GM06990 (cell line): ENCODE measurements at places on chromosomes 7 and 10.

GRCh38 chr10:59905731-59906416 lies 482 bp downstream of the CCDC6 start:
- no peak for DNase-seq

GRCh38 chr7:44283381-44284211 lies 41.8 kb downstream of the CAMK2B start:
- DNase-seq, result no peak

- no peak for DNase-seq
These were observed 126.7 kb downstream of the DPP6 start for GRCh38 chr7:154178895-154179294.

DNA sequence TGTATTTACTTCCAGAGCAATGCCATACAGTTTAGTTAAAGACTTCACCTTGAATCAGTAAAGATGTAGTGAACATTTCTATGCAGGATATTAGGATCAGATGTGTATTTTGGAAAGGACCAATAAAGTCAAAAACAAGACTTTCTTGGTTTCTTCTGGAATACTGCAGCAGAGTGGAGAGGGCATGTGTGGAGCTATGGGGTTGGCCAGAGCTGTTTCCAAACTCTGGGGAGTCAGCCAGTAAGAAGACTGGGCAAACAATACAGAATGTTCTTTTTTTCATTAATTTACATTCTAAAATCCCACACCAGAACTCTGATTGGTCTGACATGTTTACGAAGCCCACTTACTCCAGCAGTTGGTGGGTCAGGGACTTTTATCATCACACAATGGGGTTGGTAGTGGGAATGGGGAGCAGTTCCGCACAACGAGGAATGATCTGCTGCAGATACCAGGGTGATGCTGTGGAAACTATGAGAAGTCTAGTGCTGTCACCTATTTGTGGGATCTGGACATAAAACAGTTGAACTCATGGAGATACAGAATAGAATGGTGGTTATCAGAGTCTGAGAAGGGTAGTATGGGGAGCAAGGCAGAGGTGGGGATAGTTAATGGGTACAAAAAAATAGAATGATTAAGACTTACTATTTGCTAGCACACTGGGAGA lies 267.7 kb downstream of the MALRD1 start:
- DNase-seq, result no peak

- no peak for DNase-seq
These were observed 384.7 kb upstream of the FZD8 start for GRCh38 chr10:36026656-36027390.

DNA sequence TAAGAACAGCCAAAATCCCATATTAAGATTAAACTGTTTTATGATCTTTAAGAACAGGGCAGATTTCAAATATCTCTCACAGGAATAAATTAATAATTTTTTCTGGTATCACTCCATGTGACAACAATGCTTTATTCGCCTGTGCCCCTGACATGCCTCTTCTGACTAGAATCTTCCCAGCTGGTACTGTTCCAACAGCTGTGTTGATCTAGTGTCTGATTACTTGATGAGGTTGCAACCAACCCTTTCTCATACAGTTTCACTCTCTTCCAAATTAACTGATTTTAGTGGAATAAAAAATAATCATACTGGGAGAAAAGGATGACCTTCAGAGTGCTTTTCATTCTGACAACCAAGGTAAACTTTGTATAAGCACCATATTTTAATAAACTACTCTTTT lies 151.9 kb downstream of the CHRM2 start:
- DNase-seq, result no peak

- DNase-seq, result no peak
These were observed 23.2 kb downstream of the NT5C3A start for GRCh38 chr7:33039257-33039902.

DNA sequence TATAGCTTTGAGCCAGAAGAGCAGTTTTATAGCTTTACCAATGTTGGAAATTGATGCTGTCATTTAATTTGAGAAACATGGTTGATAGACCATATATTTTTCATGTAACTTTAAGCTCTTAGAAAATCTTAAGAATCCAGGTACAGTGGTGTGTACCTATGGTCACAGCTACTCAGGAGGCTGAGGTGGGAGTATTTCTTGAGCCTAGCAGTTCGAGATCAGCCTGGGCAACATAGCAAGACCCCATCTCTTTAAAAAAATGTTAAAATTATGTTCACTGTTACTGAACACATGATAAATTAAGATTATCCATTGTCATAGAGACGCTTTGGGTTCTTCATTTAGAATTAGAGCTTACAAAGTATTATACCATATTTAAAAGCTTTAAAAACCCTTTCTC lies 18.2 kb downstream of the REEP3 start:
- DNase-seq, result no peak

GRCh38 chr7:101707587-101707986 lies 78.5 kb upstream of the MYL10 start:
- DNase-seq, result no peak

- no peak for DNase-seq
These were observed 96.2 kb downstream of the GLCCI1 start for GRCh38 chr7:8064828-8065227.

DNA sequence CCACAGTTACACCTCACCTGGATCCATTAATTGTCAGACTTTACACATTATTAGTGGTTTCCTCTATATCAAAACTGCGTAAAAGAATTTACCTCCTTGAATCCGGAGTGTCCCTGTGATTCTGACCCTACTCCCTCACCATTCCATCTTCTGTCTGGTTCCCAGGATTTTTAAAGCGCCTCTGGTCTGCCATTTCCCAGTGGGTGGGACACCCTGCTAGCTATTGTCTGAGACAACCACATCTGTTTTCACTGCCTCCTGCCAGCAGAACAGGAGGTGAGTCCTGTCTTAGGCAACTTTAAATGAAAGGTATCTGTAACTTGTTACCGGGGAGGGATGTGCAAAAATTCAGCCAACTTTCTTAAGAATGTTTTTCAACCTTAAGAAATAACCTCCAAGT lies 2.3 kb downstream of the MACROH2A2 start:
- no peak for DNase-seq

- no peak for DNase-seq
These were observed 1.2 kb downstream of the CFAP69 start for GRCh38 chr7:90246171-90246570.

DNA sequence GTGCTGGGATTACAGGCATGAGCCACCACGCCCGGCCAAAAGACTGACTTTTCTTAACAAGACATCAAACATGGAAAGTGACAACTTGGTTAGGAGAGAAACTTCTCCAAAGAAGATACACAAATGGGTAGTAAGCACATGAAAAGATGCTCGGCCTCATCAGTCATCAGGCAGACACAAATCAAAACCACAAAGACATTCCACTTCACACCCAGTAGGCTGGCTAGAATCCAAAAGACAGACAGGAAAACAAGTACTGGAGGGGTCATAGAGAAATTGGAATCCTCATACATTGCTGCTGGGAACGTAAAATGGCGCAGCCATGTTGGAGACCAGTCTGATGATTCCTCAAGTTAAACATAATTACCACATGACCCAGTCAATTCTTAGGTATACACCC lies 16.4 kb downstream of the SEPHS1 start:
- no peak for DNase-seq

DNA sequence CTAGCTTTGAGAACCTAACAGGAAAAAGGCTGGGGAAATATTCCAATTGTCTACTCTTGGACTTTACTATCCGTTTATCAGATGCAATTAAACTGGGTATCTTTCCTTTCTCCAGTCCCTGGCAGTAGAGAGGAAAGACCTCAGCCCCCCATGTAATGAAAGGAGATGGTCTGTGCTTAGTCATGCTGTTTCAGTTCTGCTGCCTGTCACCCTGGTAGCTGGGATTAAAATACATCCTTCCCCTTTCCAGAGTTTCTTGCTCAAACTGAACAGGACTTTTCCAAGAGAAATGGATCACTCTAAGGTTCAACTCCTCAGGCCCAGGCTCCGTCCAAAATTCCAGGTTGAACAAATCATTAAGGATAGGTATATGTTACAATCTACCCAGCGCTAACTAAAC lies 202.9 kb downstream of the PTEN start:
- no peak for DNase-seq

GRCh38 chr7:155724327-155725005 lies 80.0 kb downstream of the RBM33 start:
- DNase-seq, result peak; percentile 60

- no peak for DNase-seq
These were observed 31.2 kb downstream of the STMP1 start for GRCh38 chr7:135693558-135693957.

DNA sequence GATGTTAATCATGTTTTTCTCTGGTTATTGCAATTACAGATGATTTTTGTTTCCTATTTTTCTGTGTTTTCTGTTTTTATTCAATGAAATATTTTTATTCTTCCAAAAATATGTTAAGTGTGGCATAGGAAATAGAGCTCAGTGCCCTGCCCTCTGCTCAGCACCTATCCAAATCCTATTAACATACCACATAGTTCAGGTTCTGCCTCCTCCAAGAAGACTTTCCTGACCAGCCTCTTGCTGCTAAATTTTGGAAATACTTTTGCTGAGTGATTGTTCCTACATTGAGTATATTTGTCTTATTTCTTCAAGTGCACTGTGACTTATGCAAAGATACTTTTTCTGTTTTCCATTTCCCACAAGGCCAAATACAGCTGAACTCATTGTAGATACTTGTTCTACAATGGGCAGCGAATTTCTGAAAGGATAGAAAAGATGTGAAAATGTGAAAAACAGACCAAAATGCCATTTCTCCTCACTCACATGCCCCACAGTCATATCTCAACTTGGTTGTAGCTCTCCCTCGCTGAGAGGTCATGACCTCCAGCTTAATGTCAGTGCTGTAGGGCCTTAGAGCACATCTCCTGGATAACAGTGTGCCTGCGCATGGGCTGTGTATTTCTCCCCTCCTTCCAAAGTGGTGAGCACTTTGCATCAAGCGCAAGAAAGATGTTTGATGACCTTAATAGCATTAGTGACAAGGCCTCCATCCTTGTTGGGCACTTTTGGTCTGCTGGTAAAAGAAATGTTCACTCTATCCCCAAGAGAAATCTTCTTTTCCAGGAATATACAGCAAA lies 677.3 kb downstream of the LRMDA start:
- no peak for DNase-seq

- DNase-seq, result no peak
These were observed 47.0 kb downstream of the SPAM1 start for GRCh38 chr7:123972045-123972444.

DNA sequence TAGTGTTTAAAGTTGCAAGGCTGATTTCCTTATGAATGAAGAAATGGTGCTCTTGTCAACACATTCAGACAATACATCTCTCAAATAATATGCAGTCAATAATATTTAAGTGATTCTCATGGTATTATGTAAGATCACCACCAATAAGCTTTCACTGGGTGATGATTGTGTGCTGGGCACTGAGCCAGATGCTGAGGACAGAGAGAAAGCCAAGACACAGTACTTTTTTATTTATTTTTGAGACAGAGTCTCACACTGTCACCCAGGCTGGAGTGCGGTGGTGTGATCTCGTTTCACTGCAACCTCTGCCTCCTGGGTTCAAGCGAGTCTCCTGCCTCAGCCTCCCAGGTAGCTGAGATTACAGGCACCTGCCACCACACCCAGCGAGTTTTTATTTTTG lies 130.6 kb upstream of the LSM8 start:
- no peak for DNase-seq

- DNase-seq, result no peak
These were observed 100.6 kb downstream of the PLXNA4 start for GRCh38 chr7:132475669-132476116.

GRCh38 chr7:77417801-77418200 lies 1.7 kb upstream of the GSAP start:
- no peak for DNase-seq

DNA sequence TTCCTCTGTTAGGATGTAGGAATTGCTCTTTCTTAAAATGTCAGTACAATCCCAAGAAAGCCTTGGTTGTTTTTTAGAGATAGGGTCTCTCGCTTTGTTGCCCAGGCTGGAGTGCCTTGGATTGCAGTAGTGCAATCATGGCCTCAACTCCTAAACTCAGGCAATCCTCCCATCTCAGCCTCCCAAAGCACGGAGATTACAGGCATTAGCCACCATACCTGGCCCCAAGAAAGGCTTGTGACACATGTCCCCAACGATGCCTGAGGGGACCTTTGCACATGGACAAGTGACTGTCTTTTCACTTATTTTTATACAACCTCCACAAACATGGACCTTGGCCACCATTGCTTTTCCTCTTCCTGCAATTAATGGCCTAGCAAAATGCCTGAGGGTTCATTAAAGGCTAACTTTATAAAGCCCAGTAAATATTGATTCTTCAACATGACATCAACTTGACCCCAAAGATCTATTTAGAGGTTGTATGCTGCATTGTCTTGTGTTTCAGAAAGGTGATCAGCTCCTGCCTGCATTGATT lies 10.0 kb upstream of the SPOCK2 start:
- no peak for DNase-seq

DNA sequence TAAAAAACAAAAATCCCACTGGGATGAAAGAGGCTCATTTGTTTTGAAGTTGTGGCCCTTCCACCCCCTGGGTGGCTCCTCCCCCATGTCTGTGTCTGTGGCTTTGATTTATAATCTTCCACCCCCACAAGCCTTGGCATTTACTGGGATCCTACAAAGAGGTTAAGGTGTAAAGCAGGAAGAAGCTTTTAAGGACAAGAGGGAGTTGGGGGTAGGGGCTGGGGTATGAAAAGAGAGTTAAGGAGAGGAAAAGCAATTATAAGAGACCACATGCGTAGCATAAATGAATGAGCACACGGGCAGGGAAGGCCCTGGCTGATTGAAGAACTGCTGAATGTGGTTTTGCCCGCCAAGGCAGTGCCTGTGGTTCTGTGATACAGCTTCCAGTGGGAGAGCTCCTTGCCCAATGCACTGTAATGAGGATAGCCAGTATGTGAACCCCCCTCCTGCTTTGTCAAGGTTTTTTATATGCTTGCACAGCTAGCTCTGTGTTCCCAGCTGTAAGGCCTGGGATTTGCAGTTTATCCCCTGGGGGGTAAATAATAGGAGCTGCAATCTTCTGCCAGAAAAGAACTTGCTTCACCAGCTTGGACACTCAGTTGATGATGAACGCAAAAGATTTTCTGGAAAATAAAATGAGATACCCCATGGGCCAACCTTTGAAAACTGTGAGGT lies 34.7 kb upstream of the KMT2E start:
- no peak for DNase-seq

DNA sequence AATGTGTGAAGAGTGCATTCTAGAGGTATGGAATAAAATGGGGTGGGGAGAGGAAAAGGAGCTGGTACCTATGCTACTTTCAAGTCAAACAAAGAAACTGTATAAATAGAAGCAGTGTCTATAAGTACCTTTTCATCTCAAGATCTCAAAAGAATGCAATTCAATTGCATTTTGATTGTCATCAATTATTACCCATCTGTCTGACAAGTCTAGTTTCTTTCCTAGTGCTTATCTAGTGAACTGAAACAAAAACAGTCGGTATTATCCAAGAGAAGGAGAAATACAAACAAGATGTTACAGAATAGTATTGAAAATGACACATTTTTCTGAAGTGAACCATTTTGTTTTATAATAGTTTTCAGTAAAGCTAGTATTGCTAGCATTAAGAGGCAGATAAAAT lies 754.5 kb upstream of the LRRN3 start:
- DNase-seq, result no peak

GRCh38 chr7:101059620-101059942 lies 25.7 kb upstream of the TRIM56 start:
- no peak for DNase-seq
